ENCODE measurements at places on chromosomes 6 and 20. TPM values are rescaled to one million over a fixed set of nuclear protein-coding genes. Genes with fewer than 3 reads are reported as not detected.
A peak's percentile ranks its signal among the peaks of the same experiment; 100 is the strongest.

DNA sequence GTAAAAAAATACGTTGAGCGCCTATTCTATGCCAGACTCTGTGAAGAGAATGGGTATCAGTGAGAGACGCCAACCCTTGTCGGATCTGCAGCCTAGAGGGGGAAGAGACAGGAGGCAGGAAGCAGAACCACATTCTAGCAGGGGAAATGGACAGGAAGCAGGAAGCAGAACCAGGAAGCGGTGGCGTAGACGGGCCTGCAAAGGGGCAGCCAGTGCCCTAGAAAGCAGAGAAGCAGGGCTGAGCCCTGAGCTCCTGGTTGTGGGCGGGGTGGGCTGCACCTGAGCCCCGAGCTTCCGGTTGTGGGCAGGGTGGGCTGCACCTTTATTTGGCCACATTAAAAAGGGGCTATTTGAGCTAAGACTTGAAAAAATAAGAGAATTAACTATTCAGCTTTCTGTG is 71.9 kb downstream of the FAM120B start:
- DNase-seq, result no peak

DNA sequence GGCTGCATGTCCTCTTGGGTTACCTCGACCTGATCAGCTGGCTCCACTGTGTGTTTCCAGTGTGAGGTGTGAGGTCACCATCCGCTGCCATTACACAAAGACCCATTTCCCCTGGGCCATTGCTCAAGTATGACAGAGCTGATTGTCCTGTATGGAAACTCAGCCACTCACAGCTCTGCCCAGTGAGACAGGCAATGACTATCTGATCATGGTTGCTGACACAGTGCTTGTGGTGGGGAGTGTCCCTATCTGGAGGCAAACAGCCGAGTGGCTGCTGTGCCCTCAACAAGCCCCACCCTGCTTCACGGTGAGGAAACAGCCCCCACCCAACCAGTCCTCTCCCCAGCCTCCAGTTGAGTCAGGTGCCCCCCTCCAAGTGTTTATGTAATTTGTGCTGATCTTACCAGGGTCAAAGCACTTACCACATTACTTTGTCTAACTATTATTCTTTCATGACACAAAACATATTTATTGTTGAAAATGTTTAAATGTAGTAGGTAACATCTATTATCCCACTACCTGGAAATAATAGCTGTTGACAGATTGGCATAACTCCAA is 11.7 kb upstream of the MAPK13 start:
- no peak for DNase-seq

GRCh38 chr6:93604951-93605350 is 185.6 kb upstream of the EPHA7 start:
- peak; percentile 38 for DNase-seq

The ADGRB3 gene
- 5.1 TPM for total RNA-seq

DNA sequence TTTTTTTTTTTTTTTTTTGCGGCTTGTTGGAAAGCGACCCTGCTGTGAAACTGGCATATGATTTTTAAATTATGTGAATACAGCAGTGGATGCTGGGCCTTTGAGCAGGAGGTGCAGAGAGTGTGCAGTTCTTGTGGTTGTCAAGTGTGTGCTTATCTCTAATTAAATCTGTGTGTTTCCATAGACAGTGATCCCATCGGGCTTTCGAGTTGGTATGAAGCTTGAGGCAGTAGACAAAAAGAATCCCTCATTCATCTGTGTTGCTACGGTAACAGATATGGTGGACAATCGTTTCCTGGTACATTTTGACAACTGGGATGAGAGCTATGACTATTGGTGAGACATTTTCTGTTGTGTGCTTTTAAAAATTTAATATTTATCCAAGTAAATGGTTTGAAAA is 52.4 kb downstream of the L3MBTL3 start:
- no peak for DNase-seq

GRCh38 chr6:17281100-17281496 is at the start of gene RBM24:
TSS of gene RBM24 (plus strand) at chr6:17281361. CDS start at chr6:17281582, 221 bp downstream.
- DNase-seq, result peak; percentile 60

Data from umbilical cord (tissue), 2 donors.